ELF-1 (cell line): ENCODE measurements at places on chromosomes 5 and 9.

DNA sequence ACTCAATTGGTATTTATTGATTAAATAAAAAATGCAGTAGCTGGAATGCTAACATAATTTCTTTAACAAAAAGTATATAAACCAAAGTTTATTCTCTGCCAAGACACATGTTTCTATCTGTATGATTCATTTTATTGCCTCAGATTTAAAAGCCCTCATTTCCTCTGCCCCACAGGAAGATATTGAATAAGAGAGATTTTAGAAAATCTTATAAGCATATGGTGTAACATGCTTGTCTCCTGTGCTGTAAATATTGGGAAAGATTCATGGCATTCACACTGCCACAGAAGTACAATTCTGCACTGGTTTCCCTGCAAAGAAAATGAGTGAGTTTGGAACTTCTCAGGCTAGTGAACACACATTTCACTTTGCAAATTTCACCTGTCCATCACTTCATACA lies 134.9 kb upstream of the FBXL7 start:
- no peak for DNase-seq

DNA sequence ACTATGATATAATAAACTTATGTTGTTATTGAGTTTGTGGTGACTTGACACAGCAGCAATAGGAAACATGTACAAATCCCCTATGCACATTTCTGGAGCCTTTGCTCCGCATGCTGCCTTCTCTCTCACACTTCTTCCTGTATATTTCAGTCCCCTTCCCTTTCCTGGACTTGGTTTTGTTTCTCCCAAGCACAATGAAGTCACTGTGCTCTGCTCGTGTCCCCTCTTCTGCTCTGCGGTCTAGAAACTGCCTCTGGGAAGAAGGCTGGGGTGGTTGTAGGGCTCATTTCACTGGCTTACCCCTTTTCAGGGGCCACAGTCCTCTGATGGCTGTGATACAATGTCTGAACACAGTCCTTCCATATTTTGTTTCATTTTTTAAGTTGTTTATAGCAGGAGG lies 15.7 kb upstream of the FGD3 start:
- no peak for DNase-seq

DNA sequence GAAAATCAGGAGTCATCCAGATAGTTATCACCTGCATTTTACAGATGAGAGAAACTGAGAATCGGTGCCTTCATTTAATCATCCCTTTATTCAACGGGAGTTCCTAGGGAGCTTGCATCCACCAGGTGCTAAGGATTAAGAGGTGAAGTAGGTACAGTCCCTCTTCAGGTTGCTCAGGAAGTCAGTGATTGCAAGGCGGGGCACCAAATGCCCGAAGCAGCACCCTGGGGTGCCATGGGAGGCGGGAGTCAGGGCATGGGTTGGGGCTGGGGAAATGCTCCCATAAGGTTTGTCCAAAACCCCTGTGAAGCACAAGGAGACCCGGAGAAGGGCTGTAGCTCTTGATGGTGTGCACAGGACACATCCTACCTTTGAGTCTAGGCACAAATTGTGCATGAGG lies 98.8 kb upstream of the KLF4 start:
- DNase-seq, result no peak

GRCh38 chr9:77946969-77947620 lies 84.5 kb downstream of the GNAQ start:
- no peak for DNase-seq

DNA sequence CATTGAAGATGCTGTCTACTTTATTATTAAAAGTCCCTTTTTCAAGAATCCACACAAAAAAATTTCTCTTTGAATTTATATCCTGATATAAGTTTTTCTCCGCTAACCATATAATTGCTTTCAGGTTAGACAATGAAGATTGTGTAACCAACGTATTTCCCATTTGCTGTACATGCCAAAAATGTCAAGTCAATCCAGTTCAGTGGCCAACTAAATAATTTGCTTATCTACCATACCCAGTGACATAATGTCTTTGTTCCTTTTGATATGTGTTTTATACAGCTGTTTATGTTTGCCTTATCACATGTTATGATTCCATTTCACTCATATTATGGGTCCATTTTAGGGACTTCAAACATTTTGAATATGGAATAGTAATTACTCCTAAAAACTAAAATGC lies 349.9 kb downstream of the EFNA5 start:
- no peak for DNase-seq

GRCh38 chr5:4230471-4230785 lies 634.8 kb downstream of the IRX1 start:
- DNase-seq, result no peak

GRCh38 chr5:179765400-179765799 lies 28.4 kb upstream of the LTC4S start:
- peak; percentile 68 for DNase-seq

DNA sequence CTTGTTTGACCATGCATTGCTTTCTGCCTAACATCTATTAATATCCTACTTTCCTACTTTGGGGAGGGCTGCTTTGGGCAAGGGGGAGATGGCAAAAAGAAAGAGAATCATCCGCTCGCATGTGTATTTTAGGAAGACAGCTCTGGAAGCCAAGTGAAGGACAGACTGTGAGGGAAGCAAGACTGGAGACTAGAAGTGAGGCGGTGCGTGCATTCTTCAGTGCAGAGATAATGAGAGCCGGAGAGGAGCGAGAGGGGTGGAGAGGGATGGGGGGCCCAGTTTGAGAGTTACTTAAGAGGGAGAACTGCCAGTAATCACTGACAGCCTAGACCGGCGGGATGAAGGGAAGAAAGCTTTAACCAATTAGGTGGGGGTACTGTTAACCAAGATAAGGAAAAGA lies 151.7 kb upstream of the RAPGEF1 start:
- no peak for DNase-seq

DNA sequence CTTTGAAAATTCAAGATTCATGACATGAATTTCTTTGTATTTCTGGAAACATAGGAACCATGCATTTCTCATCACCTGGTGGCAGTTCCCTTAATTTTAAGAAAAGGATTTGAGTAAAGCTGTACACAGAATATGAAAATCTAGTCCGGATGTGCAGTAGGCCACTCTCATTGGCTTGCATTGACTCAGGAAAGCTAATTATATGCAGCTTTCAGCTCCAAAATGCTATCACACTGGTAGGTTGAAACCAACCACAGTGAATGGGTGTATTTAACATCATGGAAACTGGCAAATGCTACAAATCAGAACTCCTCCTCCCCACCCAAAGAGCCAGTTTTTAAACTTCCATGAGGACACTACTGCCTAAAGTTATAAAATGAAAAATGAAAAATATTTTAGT lies 161.6 kb upstream of the FBXL17 start:
- no peak for DNase-seq

- DNase-seq, result no peak
Observed at GRCh38 chr9:127690735-127691134, 16.1 kb upstream of the CFAP157 start.

DNA sequence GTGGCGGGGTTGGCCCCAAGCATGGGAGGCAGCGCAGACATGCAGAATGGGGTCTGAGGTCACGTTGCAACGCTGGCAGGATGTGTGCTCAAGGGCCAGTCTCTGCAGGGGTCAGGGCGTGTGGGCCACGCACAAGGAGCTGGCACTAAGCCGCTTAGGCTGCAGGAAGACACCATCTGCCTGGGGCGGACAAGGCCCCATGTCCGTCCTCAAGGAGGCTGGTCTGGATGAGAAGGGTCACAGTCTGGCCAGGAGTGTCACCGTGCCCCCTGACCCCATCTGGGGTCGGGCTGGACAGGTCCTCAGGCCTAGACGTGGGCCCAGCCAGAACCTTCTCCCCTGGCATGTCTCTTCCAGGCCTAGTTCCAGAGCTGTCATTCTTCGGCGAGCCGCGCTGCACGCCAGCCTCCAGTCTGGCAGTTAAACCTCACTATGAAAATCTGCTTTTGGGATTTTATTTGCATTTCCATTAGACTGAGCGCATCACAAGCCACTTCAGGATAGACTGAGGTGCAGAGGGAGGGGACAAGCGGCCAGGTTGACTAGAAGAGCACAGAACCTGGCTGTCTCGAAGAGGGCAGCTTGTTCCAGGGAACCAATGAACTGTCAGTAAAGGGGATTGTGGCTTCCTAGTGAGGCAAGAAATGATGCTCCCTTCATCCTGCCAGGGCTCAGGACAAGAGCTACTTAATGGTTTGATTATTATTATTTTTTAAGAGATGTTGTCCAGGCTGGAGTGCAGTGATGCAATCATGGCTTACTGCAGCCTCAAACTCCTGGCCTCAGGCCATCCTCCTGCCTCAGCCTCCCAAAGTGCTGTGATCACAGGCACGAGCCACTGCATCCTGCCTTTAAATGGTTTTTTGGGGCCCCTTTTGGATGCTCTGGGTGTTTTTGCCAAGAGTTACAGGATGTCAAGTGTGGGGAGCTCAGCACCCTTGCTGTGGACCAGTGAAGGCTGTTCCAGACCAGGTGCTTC lies 4.3 kb downstream of the BRD3OS start:
- no peak for DNase-seq

DNA sequence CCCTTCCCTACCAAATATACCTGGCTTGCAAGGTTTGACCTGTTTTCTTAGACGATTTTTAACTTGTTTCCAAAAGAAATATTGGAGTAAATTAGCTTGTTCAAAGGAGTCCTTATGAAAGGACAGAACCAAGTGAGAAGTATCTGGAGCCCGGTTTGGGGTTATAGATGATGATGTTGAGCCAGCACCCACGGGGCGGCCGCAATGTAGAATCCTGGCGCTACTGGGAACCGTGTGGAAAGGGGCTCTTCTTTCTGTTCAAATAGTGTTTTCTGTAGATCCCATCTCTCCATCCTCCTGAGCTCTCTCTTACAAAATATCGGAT lies 517 bp upstream of the EXOSC2 start:
- no peak for DNase-seq

GRCh38 chr5:80239680-80240367 lies 16.0 kb downstream of the SERINC5 start:
- no peak for DNase-seq

GRCh38 chr5:118006219-118006618 lies 982.1 kb downstream of the DTWD2 start:
- no peak for DNase-seq

- no peak for DNase-seq
Observed at GRCh38 chr5:2906302-2907090, 155.0 kb upstream of the IRX2 start.

- no peak for DNase-seq
Observed at GRCh38 chr5:102863764-102864560, 108.9 kb downstream of the PAM start.

DNA sequence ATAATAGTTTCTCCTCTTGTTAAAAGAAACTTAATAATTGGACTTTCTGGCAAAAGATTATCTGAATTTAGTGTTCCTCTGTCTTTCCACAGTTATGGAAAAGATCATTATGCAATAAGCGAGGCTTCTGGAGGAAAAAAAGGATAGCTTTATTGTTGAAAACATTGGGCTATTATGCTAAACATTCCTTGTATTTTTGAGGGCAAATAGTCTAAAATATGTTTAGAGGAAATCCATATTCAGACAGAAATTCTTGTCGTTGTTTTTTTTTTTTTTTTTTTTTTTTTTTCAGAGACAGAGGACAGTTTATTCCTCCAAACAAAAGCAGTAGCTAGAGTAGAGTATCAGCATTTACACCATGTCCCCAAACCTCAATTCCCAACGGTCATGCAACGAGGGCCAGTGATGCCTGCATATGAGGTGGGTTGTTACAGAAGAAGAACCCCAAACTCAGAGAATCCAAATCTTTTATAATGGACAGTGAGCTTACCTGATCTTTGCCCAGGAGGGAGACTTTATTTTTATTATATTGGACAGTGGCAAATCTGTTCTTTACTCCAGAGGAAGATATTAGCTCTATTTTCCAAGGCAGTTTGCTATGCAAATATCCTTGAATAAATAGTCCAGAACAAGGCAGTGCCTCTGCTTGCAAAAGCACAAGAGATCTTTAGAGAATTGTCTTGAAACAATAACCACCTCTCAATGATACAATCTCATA lies 48.4 kb upstream of the CDK5RAP2 start:
- no peak for DNase-seq

DNA sequence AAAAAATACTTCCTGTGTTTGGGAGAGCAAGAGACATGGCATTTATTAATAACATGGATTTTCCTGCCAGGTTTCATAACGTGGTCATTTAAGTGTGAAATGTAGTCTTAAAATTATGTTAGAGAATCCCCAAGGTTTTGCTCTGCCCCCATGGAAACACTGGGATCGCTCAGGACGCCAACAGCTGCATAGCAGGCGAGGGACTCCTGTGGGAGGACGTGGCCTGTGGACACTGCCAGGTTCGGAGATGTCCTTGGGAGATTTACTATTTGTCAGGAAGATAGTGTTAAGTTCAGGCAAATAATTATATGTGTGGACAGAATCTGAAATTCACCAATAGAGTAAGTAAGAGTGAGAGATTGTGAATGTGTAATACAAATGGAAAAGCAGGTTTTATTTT lies 977 bp downstream of the BTNL9 start:
- DNase-seq, result no peak

DNA sequence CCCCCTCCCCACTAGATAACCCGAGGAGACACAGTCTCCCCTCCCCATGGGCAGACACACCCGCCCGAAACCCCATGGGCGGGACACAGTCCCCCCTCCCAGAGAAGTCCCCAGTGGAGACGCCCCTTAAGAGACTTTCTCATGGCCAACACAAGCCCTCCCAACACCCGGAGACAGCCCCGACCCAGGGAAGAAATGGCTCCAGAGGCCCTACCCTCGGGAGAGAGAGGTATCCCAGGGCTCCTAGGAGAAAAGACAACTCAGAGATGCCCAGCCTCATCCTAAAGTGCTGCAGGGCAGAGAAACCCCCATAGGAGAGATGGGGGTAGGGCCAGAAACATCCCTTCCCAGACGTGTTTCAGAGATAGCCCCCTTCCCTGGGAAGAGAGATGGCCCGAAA lies 27.4 kb downstream of the PCDH1 start:
- peak; percentile 49 for DNase-seq

GRCh38 chr9:33304362-33304761 lies 14.0 kb downstream of the NFX1 start:
- no peak for DNase-seq

DNA sequence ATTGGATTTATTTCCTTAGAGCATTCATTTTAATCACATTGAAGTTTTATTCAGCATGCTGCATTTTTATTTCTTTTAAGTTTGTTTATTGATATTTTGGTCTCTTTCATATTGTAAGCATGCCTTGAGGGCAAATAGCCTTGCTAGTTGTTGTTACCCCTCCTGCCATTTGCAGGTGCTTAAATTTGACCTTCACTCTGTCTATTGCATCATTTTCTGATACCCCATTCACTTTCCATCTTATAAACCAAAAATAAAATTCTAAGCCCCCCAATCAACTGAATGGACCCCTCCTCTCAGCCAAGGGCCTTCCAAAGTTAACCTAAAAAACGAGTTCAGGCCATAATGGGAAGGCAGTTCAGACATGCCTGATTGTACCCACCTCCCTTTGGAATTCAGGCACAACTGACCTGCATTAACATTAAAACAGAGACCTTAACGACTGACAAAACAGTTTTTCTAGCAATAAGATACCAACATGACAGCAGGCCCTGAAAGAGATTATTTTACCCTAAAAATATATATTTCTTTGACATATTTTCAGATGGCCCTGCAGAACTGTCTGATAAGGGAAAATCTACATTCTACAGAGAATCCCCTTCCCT lies 32.1 kb downstream of the TARS1 start:
- DNase-seq, result peak; percentile 39

GRCh38 chr9:111058166-111058565 lies 19.9 kb upstream of the LPAR1 start:
- no peak for DNase-seq

- no peak for DNase-seq
Observed at GRCh38 chr5:101102506-101102905, 199.4 kb upstream of the ST8SIA4 start.

- peak; percentile 81 for DNase-seq
Observed at GRCh38 chr5:84382363-84383295, 2.1 kb downstream of the EDIL3 start.
